C1 segment of cervical spinal cord (tissue), 14 donors: ENCODE measurements at places on chromosomes 3 and 15.

- no peak for DNase-seq
These were observed 5.1 kb downstream of the RCN2 start for GRCh38 chr15:76936671-76937070.

GRCh38 chr15:99283717-99284116, 32.4 kb downstream of the LRRC28 start:
- DNase-seq = no peak

DNA sequence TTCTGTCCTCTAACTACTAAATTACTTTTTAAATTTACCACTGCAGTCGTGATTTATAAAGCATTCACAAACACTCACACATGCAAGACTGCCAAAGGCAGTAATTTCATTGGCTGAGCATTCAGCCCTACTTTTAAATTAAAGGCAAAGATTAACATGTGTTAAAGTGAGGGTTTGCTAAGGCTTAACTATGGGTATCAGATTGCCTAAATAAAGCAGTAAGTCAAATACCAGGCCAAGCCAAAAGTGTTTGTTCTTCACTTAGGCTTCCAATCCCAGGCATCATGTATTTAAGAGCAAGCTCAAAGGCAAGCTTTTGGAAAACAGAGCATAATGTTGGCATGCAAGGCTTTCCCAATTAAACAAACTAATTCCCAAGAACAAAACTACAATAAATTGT, 187.3 kb downstream of the SUCNR1 start:
- no peak for DNase-seq

DNA sequence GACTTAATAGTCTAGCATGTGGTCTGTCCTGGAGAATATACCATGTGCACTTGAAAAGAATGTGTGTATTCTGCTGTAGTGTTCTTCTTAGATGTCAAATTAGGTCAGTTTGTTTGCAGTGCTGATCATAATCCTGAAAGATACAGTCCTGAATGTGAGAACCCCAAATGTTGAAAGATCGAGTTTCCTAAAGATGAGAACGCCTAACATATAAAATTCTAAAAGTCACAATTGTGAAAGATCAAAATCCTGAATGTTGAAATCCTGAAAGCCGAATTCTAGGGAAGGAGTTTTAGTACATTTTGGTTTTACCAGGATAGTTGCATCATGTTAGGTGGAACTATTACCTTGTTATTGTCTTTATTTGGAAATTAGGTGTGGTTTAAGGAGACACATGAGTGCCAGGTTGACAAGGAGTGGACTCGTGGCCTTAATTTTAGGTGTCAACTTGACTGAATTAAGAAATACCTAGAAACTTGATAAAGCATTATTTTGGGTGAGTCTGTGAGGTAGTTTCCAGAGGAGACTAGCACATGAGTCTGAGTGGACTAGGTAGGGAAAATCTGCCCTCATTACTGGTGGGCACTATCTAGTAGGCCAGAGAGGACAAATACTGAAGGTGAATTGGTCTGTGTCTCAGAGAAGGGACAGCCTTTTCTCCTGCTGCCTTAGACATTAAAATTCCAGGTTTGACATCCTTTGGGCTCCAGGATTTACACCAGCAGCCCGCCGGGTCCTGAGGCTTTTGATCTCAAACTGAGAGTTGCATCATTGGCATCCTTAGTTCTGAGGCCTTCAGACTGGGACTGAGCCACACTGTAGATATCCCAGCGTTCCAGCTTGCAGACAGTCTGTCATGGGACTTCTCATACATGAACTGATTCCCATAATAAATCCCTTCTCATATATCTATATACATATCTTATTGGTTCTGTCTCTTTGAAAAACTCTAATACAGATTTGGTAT, 77.1 kb downstream of the LRRC28 start:
- no peak for DNase-seq

- no peak for DNase-seq
These were observed 73.1 kb upstream of the BHLHE40 start for GRCh38 chr3:4906107-4906621.

GRCh38 chr3:188000361-188000861, 153.5 kb upstream of the LPP start:
- DNase-seq = no peak

DNA sequence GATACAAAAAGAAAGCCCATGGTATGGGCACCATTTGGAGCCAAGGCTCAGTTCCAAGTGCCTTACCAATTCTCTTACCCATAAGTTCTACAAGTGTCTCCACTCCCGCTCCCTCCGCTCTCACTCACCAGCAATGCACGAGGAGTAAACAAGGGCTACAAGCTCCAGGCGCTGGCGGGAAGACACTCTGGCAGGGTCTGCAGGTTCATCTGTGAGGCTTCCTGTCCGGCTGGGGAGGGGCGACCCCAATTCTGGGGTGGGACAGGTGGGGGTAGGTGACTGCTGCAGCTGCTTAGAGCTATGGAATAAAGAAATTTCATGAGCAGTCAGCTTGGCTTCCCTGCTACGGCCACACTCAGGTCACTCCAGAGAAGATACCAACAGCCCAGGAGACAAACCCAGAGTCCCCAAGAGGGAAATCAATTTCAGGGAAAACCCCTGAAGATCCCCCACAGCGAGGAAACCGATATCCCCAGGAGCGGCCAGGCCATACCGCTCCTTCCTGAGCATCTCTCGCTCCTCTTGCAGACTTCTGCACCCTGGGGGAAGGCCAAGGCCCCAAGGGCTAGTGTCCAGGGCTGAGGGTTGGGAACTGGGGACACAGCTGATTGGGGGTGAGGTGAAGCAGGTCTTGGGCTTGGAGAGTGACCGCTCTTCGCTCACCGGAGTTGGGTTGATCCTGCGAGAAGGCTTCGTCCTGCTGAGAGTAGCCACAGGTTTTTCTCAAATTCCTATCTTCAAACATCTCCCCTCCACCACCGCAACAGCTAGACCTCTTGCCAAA, 1.4 kb downstream of the CDAN1 start:
- DNase-seq = no peak

GRCh38 chr3:72462595-72463011, 385.6 kb downstream of the SHQ1 start:
- DNase-seq = no peak

DNA sequence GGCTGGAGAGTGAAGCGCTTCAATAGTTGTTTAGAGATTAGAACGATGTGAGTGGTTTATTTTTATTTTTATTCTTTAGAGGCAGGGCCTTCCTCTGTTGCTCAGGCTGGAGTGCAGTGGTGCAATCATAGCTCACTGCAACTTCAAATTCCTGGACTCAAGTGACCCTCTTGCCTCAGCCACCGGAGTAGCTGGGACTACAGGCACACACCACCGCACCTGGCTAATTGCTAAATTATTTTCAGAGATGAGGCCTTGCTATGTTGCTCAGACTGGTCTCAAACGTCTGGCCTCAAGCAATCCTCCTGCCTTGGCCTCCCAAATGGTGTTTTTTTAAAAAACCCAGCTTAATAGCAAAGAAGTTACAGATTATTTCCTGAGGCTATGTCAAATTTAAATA, 29.0 kb downstream of the PPARG start:
- DNase-seq = no peak

DNA sequence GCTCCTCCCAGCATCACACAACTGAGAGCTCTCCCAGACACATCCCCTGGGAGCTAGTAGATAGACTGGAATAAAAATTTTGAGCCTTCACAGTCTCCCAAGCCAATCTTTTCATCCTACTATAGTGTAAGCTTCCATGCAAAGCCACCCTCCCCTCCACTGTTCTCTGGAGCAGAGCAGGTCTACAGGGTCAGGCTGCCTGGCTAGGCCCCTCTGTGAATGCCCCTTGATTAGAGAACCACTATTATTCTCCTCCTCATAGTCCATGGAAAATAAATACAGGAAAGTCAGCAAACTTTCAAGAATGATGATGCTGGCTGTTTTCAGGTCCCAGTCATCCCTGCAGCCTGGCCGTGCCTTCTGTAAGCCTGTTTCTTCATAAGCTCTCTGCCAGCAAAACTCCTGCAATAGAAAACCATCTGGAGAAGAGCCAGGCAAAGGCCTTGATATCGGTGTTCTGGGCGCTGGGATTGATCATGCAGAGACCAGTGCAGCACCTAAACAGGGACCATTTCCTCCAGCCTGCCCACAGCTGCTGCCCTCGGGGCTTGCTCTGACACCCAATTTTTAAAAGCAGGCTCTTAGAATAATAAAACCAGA, 51.7 kb downstream of the CRYGS start:
- DNase-seq = no peak

DNA sequence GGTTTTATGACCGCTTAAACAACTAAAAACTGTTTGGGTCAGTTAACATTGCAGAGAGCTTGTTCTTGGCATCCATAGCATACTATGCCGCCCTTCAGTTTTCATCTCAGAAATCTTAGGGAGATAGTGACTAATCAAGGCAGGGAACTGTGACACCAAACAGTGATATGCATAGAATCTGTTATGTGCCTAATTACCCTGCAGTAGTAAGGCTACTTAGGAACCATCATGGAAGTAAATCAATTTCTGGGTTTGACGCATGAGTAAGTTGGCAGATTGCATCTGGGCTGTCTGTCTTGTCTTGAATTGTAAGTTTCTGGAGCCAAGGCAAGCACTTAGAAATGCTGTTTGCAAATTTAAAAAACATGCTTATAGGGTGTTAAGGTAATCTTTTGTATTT, 22.5 kb downstream of the KCTD6 start:
- DNase-seq = no peak
